ENCODE measurements at places on chromosomes 1 and 21.
A peak's percentile ranks its signal among the peaks of the same experiment; 100 is the strongest.

GRCh38 chr1:119594376-119594775, 53.7 kb downstream of the ZNF697 start:
- DNase-seq, result no peak

DNA sequence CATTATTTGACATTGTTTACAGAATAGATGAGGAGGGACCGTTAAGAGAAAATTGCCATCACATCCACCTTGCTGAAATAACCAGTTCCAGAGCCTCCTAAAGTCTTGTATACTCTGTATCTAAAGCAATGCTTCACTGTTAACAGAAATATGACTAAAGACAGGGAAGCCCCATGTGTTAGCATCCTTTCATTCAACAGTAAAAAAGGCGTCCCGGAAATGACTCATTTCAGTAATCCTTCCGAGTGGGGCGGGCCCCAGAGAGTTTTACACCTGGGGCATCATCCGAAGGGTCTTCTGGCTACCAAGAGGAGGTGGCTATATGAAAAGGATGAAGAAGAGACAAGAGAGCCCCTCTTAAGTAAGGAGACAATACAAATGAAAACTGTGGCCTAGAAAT, 227.2 kb downstream of the SLC45A1 start:
- no peak for DNase-seq

DNA sequence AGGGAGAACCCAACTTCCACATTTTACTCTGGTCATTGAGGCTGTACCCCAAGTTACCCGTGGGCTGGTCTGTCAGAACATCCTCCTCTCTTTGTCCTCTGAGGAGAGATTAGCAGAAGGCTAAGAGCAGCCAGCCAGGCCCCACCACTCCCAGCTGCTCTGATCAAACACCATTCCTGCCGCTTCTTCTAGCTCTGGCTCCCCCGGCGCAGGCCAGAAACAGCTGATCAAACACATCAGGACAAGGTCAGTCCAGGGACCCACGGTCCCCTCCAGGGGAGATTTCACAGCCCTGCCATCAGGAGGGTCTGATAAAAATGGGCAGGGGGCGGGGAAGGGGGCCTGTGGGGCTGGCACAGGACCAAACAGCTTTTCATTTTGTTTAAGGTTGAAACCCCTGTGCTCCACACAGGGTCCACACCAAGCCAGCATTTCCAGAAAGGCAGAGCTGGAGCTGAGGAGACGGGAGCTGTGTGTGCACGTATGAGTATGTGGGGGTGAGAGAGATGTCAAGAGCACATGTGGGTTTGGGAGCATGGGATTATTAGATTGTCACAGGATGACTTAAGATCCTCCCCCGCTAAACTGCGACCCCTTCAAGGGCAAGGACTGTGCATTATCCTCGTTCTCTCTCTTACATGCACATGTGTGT, 29.9 kb upstream of the EPHA8 start:
- DNase-seq, result no peak

DNA sequence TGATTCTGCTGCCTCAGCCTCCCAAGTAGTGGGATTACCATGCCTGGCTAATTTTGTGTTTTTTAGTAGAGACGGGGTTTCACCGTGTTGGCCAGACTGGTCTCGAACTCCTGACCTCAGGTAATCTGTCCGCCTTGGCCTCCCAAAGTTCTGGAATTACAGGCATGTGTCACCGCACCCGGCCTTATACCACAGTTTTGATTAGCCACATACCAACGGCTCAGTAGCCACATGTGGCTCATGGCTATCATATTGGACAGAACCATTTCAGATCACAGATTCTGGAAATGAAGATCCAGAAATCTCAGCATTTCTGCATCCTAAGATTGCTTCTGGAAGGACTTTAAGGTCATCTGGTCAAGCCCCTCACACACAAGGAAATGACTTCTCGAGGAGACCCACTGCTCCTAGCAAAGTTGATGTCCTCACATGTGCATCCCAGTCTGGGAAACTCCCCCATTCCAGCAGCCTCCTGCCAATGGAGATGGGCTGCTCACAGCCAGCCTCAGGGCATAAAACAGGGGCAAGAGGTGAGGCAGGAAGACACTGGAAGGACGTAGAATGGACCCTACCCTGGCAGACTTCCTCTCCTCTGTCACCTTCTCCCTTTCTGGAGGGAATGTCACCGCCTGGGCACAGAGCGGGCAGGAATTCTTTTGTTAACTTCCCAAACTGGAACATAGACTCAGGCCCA, 17.5 kb upstream of the CITED4 start:
- peak; percentile 51 for DNase-seq

- DNase-seq, result no peak
Measured at GRCh38 chr21:36698385-36698980, 432 bp upstream of the SIM2 start.

DNA sequence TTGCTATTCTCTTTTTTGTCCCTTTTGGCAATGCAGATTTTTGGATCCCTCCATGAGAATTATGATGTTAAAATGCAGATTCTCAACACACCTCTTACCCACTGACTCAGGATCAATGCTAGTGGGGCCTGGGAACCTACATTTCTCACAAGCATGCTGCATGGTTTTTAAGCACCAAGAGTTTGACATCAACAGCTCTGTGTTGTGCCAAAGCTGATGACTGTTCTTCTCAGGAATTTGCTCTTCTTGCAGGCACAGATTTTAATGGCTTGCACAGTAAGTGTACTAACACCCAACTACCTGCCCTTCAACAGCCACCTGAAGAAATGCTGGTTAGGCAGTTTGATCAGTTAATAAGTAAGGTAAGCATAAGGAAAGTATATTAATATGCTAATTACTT, 468.7 kb downstream of the PTBP2 start:
- DNase-seq, result no peak

DNA sequence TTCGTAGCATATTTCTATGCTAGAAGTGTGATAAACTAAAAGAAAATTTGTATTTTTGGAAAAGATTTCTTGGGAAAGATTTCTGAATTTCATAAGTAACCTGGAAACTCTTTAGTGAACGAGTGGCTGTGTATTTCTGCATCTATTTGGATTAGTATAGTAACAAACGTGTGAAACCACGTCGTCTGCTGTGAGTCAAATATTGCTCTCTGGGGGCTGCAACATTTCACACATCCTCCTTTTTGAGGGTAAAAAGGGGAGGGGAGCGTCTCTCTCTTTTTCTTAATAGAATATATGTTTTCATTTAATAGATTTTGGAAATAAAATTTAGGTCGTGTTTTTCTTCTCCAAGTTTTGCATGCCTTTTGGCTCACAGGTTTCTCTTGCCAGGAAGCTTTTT, 44.8 kb downstream of the LHX9 start:
- DNase-seq, result no peak

DNA sequence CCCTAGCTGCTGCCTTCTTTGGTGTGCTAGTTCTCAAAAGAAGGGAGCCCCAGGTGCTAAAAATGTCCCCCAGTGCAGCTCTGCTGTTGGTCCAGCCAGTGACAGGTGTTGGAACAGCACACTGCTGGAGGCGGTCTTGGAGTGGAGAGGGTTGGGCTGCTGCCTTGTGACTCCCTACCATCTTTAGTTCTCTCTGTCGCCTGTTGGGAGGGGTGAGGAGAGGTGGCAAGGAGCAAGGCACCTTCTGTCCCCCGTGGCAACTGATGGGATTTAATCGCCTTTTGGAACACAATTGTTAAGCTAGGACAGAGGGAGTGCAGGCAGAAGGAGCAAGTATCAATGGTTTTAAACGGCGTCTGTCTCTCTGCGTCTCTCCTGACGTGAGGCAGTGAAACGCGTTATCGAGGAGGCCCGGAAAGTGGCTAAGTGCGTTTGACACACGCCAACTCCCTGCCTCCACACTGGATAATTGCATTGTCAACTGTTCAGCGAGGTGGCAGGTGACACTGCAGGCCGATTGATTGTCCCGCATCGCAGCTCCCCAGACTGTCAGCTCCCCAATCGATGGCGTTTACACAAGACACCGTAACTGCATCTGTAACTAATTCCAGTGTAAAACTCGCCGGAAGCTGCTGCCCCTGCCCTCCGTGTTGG, 34.0 kb downstream of the TMEM53 start:
- no peak for DNase-seq

DNA sequence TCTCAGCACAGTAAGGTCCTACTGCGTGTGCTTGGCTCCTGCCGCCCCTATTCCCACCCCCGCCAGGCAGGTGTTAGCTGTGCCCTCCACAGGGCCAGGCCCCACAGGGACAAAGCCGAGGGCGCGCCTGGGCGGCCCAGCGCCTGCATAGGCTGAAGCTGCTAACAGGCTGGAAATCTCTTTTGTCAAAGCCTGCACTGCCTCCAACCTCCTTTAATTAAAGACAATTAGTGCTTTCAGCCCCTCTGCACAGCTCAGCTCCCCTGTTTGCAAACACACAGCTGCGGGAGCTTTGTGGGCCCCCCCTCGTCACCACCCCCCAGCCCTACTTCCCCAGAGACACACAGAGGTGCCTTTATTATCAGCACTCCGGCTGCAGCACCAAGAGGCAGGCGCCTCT, 95.9 kb downstream of the EPHB2 start:
- no peak for DNase-seq

- no peak for DNase-seq
Measured at GRCh38 chr1:235736263-235736662, 86.7 kb upstream of the GNG4 start.

GRCh38 chr1:231240531-231240882, 505 bp upstream of the GNPAT start:
- peak; percentile 6 for DNase-seq

DNA sequence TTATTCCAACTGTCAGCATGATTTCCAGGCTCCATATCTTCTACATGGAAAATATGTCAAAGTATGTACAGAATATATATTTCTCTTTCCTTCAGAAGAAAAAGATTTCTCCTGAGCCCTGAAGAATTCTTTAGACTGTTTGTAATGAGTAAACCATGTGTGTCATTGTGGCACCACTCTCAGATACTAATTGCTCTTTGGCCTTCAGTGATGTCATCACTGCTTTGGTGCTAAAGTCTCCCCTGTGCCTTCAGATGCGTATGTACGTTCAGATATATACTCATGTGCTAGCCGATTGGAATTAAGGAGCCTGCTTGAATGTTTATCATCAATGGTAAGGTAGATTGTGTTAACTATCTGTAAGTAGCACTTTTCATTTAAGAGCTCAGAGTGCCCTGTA, 20.6 kb upstream of the NBL1 start:
- no peak for DNase-seq

DNA sequence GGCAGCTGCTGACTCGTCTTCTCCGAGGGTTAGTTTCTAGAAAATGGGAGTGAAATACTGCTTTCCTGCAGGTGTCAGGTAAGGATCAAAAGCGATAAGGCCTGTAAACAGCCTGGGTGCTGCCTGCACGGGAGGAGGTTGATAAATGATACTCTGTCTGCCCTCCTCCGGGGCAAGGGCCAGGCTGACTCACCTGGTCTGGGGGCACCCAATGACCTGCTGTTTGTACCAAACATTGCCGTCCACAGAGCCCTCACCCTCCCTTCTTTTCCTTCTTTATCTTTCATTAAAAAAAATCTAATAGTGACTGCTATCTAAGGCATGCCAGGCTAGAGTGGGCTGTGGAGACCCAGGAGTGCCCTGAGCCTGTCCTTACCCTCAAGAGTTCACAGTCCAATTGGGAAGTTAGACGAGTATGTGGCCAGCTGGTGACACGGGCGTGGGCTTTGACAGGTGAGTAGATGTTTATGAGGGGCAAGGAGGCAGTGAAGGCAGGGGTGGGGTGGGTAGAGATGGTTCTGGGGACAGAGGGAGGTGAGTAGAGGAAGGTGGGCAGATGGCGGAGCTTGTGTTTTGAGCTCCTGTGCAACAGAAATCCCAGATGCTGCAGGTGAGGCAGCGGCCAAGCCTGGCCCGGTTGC, 16.2 kb downstream of the EDN2 start:
- DNase-seq, result no peak

DNA sequence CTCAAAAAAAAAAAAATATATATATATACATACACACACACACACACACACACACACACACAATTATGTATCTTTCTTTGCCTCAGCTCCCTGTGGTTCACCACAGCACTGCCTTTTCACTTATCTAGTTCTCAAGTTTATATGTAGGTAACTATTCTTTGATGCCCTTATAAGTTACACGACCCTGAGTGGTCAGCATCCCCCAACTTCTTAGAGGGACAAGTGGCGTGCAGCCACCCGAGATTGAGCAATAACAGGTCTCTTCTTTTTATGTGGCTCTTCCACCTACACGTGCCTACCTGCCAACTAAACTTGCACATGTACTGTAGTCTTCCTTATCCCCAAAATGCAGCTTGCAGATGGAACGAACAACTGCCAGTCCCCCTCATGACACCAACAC, 120.8 kb downstream of the GABPA start:
- DNase-seq, result no peak

- DNase-seq, result no peak
Measured at GRCh38 chr1:105072850-105073249, 1323.2 kb downstream of the AMY1C start.

DNA sequence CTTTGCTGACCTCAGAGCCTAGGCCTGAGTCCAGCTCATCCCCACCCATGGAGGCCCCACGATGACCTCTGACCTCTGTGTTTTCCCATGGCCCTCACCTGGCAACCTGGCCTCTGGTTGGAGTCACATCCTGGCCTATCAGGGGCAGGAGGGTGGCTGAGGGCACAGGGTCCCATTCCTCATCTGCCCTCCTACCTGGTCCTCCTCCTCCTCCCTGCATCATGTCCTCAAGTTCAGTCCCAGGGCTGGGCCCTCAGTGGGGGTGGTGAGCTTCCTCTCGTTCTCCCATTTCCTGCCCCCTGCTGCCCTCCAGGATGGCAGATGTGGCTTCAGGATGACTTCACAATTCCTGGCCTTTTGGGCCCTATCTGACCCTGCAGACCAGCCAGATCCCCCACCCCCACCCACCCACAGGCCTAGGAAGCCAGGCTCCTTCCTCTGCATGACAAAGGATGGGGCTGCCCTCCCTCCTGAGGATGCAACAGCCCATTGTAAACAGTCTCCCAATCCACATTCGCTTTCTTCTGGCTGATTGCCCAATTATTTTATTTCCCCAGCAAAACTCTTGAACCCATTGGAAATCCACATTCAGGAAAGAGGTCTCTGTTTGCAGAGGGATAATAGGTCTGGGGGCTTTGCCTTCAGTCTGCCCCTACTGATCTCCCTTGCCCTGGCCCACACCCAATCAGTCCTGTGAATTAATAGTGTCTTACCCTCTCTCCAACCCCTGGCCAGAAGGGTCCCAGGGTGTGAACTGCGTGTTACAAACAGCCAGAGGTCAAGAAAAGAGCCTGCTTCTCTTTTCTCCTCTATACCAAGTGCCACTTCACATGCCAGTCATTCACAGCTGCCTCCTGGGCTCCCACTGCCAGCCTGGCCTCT, 10.3 kb upstream of the LEFTY1 start:
- no peak for DNase-seq

DNA sequence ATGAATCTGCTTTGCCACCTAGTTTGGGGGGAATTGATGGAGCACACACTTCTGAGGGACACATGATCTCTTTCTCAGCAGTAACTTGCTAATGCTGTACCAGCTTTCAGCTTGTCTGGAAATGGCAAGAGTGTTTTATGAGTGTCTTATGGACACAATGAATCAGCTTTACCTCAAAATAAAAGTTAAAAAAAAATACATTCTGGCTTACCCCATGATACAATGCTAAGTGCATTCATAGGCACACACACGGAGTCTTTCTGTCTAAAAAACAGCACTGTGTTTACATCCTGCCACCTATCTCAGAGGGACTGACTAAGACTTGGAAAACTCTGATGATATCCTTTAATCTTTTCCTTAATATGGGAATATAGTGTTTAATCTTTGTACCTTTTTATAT, 455.5 kb upstream of the ADAMTS5 start:
- DNase-seq, result no peak

All from umbilical cord (tissue), 2 donors.